ENCODE measurements at places on chromosomes 3 and 15.

DNA sequence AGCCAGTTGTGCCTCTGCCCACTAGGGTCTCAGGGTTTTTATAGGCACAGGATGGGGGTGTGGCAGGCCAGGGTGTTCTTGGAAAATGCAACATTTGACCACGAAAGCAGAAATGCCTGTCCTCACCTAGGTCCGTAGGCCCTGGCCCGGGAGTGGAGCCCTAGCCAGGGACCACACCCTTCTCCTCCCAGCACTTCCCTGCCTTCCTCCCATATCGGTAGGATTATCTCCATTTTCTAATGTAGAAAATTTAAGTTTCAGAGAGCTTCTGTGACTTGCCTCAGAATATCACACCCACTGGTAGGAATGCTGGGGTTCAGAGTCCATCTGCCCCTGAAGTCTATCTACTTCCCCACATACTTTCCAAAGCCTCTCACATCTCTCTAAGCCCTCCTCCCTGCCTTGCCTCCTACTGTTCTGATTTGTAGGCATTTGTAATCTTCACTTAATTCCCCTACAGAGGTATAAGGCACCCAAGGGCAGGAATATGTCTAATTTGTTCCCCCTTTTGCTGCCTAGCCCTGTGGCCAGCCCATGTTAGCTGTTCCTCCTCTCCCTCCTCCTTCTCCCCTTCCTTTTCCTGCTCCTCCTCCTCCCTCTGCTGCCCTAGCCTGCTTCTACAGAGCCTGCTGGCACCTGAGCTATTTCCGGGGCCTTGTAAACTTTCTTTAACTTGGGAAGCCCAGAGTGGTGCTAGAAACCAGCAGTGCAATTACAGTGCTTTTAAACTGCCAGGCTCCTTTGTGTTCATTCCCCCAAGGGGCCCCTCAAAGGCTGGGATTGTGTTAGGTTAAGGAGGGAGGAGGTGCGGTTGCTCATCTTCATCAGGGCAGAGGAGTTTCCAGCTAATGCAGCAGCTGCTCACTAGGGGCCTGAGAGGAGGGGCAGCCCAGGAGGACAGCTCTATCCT lies 71.1 kb downstream of the MRPL46 start:
- DNase-seq: no peak

- no peak for DNase-seq
Measured at GRCh38 chr3:145133281-145133680, 1027.7 kb downstream of the PLOD2 start.

GRCh38 chr15:39156166-39156565 lies 424.7 kb upstream of the THBS1 start:
- DNase-seq: no peak

DNA sequence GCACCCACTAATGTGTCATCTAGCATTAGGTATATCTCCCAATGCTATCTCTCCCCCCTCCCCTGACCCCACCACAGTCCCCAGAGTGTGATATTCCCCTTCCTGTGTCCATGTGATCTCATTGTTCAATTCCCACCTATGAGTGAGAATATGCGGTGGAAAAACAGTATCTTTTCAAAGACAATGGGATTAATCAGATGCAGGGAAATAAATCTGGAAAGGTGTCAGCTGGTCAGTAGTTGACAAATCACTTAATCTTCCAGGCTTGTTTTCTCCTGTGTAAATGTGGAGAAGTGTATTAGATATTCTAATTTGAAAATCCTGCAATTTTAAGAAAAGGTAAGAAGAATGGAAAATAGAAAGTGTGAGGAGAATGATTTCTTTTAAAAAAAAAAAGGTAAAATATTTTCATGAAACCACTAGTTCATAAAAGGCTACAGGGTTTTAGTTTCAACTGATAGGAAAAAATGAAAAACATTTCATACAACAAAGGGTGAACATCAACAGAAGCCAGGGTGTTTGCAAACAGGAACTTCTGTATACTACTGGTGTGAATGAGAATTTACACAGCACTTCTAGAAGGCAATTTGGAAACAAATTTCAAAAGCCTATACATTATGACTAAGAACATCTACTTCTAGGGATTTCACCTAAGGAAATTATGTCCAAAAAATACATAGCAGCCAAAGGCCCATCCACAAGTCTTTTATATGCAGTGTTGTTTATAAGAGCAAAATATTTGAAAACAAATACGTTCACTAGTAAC lies 113.5 kb downstream of the CBLB start:
- no peak for DNase-seq

DNA sequence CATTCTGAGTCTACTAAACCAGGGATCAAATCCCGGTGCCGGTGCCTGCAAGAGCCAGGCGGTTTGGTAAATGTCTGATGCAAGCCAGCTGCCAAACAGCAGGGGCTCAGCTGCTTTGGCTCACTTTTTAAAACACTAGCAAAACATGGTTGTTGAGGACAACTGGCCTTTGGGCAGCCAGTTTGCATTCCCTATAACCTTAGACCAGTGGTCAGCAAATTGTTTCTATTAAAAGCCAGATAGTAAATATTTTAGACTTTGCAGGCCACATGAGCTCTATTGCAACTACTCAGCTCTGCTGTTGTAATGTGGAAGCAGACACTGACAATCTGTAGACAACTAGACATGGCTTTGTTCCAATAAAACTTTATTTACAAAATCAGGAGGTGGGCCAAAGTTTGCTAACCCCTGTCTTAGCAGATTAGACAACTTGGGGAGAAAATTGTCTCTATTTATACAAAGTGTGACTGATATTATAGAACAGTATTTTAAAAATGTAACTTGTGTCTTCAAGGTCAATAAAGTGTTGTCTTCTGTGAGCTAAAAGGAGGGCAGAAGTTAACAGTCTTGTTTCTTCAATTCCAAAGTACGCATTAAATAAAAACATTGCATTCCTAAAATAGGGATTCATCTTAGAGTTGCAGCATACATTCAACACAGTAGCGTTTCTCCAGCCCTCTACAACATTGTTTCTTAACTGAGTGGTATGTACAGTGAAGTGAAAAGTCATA lies 67.6 kb downstream of the SSUH2 start:
- DNase-seq: no peak

DNA sequence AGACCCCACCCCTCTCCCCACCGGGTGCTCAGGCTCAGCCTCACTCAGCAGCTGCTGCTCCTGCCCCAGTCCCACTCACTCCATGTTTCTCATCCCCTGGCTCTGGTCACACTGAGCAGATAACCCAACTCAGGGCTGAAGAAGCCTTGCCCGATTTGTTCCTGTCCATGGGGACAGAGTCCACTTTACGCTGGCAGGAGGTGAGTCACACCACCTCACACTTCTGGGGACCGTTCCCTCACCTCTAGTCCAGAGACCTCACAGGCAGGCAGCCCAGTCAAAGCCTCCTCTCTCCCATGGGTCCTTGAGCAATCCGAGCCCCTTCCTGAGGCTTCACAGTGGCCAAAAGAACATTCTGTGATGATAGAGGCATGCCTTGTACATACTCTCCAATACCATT lies 1.4 kb downstream of the CIDEC start:
- no peak for DNase-seq

- DNase-seq: no peak
Measured at GRCh38 chr3:186938716-186939115, 8.4 kb downstream of the ST6GAL1 start.

DNA sequence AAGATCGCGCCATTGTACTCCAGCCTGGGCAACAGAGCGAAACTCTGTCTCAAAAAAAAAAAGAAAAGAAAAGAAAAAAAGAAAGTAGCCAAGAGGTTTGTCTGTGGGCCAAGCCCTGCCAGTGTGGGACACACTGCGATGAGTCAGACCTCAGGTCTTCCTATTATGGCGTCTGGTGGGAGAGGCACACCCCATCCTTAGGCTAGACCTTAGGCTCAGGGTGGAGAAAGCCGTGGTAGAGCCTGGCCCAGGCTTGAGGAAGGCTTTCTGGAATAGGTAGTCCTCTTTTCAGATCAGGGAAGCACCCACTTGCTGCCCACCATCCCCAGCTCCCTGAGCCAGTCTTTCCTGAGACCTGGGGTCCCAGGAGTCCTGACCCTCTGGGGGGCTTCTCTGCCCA lies 6.0 kb downstream of the HEMK1 start:
- DNase-seq: no peak

DNA sequence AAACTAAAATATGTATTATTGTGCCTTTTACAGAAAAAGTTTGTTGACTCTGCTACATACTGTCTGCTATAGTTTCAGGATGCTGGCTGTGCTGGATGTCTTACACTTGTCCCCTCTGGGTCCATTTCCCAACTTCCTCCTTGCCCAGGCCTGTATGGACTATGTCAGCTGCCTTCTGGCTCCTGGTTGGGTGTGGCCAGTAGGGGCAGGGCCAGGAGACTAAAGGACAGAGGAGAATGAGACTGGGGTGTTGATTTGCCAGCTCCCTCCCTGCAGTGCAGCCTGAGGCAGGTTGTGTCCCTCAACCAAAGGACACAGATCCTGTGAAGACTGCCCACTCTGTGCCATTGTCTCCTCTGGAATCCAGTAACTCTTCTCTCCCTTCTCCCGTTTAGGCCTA lies 90.6 kb upstream of the UBE2E2 start:
- DNase-seq: no peak

- DNase-seq: no peak
Measured at GRCh38 chr3:41503998-41504623, 304.8 kb downstream of the CTNNB1 start.

GRCh38 chr15:58517682-58518525 lies 86.1 kb downstream of the LIPC start:
- no peak for DNase-seq

DNA sequence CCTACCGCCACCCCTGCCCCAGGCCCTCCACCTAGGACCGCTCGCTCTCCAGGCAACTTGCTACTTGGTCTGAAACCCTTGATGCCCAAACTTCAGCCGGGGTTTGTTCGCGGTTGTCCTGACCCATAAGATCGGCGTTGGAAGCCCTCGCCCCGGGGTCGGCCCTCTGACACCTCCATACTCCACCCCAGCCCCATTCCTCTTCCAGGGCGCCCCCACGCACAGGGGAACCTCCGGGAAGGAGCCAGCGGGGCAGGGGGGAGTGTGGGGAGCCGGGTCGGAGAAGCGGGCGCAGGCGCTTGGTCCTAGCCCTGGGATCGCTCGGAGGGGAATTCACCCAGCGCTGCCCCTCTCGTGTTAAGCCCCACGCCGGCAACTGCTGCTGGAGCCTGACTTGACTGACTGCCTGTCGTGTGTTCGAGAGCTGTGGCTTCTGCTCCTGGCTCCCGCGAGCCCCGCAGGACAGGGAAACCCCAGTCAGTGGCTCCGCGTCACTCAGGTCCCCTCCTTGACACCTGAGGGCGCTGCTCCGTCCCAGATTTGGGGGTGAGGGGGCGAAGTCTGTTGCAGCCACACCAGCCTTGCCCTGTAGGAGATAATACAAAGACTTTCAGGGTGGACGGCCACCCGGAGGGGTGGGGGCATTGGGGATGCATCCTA lies 675 bp downstream of the RYR3 start:
- no peak for DNase-seq

GRCh38 chr3:59545374-59545773 lies 495.5 kb upstream of the CFAP20DC start:
- no peak for DNase-seq

DNA sequence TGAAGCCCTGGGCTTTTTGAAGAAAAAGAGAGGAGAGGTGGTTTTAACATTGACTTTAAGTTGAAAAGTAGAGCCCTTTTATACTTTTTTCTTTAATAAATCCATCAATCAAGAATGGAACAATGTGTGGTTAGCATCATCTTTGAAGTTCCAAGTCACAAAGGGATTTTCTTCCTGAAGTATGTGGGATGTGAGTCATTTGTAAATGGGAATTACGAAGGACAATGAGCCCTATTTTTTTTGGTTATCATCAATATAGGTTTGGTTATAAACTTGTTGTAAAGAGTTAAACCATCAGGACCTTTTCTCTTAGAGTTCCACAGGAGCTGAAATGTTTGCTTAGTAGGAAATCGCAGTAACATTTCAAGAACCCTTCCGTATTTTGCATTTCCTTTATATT lies 38.3 kb downstream of the PIK3CA start:
- no peak for DNase-seq

DNA sequence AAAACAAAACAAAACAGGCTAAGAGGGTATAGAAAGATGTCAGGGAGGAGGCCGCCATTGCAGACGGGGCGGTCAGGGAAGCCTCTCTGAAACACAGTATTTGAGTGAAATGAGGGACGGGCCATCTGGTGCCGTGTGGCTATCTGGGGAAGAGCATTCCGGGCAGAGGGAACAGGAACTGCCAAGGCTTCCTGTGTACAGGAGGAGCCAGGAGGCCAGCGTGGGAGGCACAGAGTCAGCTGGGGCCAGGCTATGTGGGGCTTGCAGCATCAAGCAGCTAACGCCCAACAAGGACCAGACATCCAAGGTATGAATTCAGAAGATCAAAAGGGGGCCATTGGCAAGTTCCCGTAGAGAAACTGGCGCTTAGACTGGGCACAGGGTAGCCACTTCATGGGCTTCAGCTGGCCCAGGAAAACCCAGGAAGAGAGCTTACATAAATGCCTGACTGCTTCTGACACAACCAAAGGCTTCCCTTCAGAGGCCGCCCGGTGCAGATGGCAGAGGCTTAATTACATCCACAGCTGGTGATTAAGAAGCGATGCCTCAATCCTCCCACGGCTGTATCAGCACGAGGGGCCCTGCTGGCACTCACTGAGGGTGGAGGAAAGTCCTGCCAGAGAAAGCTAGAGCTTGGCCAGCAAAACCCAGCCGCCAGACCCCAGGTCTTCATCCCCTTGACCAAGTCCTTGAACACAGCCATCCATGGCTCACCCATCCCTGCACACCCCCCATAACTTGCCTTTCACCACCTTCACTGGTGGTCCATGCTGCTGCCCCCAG lies 144.9 kb downstream of the MEGF11 start:
- no peak for DNase-seq

GRCh38 chr3:19346759-19347158 lies 198.4 kb downstream of the KCNH8 start:
- no peak for DNase-seq

GRCh38 chr15:89792106-89792805 lies 16.1 kb downstream of the MESP2 start:
- no peak for DNase-seq
